Thymus (tissue), 14 donors: ENCODE measurements at places on chromosomes 16 and 17. TPM values are rescaled to one million over a fixed set of nuclear protein-coding genes. Genes with fewer than 3 reads are reported as not detected.

Gene APOBR
- total RNA-seq = 1.3 TPM

GRCh38 chr17:72654706-72655105, 437.8 kb downstream of the SLC39A11 start:
- DNase-seq = no peak

DNA sequence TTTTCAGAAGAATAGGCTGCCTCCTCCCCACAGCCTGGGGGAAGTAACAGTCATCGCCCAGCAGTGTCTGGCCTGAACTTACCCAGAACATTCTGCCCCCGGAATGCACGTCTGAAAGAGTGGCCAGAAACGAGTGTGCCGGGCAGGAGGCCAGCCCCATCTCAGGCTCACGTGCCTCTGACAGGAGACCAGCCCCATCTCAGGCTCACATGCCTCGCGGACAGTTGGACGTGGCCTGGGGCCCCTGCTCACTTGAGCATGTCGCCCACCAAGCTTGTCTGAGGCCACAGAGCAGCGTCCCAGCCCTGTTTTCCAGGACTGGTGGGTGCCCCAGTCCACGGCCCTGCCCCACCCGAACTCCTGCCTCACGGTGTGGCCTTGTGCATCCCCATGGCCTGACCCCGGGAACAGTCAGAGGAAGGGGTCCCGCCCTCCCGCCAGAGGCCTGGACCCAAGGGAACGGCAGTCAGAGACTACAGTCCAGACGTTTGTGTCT, 16.3 kb upstream of the CDH15 start:
- DNase-seq = no peak

DNA sequence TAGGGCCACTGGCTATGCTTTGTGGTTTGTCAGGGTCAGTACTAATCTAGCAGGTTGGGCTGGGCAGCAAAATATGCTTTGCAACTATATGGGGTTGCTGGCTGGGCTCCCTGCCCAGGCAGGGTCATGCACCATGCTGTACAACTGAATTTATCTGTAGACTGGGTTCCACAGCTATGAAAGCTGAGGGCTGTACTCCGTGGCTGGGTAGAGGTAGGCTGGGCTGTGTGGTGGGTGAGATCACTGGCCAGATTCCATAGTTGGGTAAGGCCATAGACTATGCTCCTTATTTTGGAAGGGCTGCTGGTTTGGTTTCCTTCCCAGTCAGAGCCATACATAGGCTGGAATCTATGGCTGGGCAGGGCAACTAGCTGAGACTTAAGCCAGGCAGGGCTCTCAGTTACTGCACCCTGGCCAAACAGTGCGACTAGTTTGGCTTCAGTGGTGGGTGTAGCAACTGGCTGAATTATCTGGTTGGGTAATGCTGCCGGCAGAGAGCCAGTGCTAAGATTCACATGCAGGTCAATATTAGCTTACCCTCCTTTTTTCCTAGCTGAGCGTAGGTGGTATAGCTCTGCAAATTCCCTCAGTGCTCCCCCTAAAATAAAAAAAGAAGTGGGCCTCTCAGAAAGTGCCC, 769.1 kb upstream of the CDH8 start:
- DNase-seq = no peak
